NCI-H1105 (cell line): ENCODE measurements at places on chromosomes 3 and 15.

DNA sequence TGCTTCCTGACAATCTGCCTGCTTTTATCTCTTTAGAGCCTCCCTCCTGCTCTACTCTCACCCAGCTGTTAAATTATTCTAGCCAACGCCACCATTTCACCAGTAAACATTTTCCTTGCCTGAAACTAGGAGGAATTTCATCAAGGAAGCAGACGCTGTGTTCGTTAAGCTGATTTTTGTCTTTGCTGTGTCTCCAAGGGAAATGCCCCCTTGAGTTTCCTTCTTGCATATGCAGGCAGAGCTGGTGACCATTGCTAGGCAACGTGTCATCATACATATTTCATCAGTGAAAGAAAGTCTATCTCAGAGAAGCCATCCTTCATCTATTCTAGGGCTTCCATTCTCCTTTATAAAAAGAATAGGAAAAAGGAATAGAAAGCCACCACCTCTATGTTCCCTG lies 87.0 kb upstream of the ST8SIA2 start:
- no peak for DNase-seq

DNA sequence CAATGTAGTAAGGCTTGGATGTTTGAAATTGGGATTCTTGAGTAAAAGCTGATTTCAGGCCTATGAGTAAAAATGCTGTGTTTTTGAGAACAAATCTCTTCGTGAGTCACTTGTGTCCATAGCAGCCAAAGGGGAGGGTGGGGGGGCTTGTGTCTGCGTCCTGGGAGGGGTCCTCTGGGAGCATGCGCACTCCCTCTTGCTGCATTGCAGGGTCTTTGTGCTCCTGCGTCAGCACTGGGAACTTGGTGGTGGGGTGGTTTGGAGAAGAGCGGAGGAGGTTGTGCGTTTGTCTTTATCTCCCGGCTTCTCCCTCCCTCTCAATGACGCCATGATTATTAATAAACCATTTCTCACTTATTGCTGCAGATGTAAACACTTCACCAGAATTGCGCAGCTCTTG lies 75.9 kb upstream of the NDN start:
- no peak for DNase-seq

DNA sequence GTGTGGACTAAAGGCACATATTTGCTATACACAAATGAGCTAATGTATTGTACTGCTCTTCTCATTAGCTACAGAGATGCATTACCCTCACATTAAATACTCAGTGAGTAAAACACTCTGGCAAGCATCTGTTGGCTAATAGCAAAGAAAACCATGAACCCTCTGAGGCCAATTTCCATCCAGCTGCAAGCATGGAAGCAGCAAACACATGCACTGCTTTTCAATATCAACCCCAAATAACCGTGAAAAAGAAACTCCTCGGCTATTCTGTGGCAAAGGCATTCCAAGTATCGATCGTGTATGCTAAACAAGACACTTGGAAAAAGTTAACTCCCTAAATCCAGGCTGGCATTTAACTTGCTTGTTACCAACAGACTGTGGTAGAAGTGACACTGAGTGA lies 67.0 kb downstream of the PEAK1 start:
- DNase-seq, result no peak

DNA sequence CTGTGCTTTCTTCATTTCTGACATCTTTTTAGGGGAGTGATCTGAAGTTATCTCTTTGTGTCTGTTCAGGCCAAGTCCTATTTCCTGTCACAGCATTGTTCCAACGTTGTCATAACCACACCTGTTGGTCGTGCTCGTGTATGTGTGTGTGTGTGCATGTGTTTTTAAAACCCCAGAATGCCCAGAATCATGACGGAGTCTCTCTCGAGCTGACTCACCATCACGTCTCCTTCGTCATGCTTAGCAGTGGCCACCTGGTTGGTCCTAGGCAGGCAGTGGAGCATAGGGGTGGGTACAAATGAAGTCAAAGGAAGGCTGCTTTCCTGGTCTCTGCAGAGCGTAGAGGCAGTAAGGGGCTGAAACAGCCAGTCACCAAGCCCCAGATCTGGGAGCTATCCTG lies 126.8 kb upstream of the ABHD17C start:
- no peak for DNase-seq

DNA sequence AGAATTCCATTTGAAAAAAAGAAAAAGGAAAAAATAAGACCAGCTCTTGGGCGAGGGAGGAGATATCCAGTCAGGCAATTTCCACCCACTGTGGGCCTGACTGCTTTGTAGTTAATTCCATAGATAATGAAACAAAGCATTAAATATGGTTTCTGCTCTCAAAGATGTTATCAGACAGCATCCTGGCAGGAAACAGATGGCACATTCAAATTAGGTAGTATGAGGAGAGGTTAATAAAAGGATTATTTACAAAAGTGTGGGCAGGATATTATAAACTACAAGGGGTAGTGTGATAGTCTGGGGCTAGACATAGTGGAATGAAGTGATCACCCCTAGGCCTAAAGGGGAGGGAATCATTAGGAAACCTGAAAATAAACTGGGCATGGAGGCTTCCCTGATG lies 193.2 kb downstream of the CLSTN2 start:
- peak; percentile 35 for DNase-seq

- no peak for DNase-seq
Observed at GRCh38 chr15:65783872-65784271, 8.2 kb downstream of the DENND4A start.

DNA sequence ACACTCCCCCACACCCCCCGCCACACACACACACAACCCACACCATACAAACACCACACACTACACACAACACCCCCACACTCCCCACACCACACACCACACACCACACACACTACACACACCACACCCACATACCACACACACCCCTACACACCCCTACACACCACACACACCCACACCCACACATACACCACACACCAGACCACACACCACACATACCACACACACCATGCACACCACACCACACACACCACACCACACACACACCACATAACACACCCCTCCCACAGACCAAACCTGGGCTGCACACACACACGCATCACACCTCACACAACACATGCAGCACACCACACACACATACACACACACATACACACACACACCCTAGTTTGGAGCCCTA lies 1.8 kb upstream of the RASGRF1 start:
- DNase-seq, result no peak

GRCh38 chr3:182802413-182803390 lies 9.4 kb downstream of the ATP11B start:
- DNase-seq, result no peak

DNA sequence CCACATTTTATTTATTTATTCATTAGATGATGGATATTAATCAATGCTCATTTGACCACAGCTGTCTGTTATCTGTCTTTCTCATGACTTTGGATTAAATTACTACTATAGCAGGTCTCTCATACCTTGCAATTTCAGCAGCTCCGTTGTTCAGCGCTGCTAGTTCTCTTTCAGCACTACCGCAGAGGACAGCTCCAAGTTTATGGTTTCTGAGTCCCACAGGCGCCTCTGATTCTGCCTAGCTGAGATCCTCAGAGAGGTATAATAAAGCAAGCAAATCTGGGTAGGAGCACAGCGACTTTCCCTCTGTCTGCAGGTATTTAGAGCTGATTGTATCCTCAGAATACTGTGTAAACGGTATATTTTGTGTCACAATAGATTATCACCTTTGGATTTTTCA lies 204.9 kb downstream of the CNTN4 start:
- DNase-seq, result no peak

DNA sequence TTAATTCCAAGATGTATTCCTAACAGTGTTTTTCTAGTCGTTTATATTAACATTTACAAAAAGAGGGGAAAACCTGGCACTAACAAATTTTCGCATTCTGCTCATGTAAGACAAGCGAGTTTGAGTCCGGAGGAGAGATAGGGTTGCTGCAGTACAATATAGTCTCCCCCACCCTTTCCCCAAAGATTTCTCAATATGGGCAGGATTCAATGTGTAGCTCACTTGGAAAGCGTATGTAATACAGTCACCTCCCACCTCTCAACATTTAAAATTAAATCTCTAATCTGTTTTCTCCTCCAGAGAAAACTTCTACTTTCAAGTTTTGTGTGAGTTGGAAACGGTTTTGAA lies 57.9 kb downstream of the CMSS1 start:
- DNase-seq, result no peak

- no peak for DNase-seq
Observed at GRCh38 chr15:79089331-79089889, 1.2 kb downstream of the RASGRF1 start.

DNA sequence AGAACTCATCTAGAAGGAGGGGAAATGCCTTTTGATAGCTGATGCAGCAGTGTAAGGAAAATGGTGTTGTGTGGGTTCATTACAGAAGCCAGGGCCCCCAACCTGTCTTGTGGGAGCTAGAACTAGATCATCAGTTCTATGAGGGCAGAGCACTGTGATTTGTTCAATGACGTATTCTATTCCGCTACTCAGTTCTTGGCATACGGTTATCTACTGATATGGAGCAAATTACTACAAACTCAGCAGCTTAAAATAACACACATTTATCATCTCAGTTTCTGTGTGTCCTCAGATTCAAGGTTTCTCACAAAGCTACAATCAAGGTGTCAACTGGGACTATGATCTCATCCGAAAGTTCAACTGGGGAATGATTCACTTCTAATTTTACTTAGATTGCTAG lies 250.5 kb downstream of the FEZF2 start:
- no peak for DNase-seq

GRCh38 chr15:45182996-45183395 lies 4.8 kb downstream of the SHF start:
- DNase-seq, result no peak
